Activated CD8-positive, alpha-beta memory T cell treated with anti-CD3 and anti-CD28 coated beads for 1 hour (primary cell): ENCODE measurements at places on chromosomes 2 and 18.
A peak's percentile ranks its signal among the peaks of the same experiment; 100 is the strongest.

GRCh38 chr2:43521568-43521967 is 74.3 kb downstream of the THADA start:
- DNase-seq = no peak

GRCh38 chr2:107088156-107088555 is 202.2 kb upstream of the ST6GAL2 start:
- DNase-seq = no peak

DNA sequence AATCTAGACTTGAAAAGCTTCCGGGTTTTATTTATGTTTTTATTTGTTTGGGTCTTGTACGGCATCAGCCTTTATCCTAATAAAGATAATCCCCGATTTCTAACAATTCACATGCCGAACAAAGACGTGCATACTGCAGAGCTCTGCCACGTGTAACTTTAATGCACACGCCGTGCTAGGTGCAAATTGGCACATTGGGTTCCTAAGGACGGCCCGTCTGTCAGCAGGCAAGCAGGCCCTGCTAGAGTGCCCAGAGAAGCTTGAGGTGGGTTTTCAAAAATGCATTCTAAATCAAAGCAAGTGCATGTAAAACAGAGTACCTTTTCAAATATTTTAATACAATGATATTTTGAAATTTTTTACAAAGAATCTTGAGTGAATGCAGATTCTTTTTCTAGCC is 806.4 kb upstream of the POU3F3 start:
- no peak for DNase-seq

DNA sequence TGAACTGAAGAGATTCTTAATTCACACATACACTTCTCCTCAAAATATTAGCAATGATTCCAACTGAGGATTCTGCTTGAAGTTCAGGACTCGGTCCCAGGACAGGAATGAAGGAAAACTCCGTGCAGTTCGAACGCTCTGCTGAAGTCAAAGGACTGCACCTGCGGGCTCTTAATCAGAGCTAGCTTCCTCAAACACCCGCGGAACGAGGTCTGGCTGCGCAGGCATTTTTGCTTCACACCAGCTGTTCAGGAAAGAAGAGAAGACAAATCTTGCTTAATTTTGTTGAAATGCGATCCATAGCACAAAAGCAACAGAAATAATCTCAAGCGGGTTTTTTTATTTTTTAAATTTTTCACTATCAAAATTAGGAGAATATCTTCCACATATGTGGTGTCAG is 175.6 kb downstream of the LAMA1 start:
- no peak for DNase-seq

- DNase-seq = no peak
These were observed 32.2 kb downstream of the THADA start for GRCh38 chr2:43563679-43564078.

- no peak for DNase-seq
These were observed 106.5 kb downstream of the CDH19 start for GRCh38 chr18:66497351-66497750.

GRCh38 chr2:216802516-216803215 is 57.2 kb downstream of the TNP1 start:
- DNase-seq = no peak

DNA sequence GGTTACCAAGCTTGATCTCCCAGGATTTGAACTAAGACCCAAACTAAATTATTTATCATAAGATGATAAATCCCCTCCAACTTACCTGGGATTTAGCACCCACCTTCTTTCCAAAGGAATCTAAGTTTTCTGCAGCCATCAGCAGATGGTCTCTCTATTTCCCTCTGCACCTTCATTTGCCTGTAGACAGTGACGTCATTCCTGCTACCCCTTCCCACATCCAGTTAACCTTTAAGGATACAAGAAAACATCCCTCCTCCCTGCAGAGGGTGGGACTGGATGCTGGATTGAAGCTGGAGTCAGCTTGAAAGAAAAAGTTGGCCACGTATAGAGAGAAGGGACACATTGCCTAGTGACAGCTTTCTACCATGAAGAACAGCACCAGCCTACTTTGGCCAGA is 3.7 kb upstream of the DNER start:
- DNase-seq = no peak

DNA sequence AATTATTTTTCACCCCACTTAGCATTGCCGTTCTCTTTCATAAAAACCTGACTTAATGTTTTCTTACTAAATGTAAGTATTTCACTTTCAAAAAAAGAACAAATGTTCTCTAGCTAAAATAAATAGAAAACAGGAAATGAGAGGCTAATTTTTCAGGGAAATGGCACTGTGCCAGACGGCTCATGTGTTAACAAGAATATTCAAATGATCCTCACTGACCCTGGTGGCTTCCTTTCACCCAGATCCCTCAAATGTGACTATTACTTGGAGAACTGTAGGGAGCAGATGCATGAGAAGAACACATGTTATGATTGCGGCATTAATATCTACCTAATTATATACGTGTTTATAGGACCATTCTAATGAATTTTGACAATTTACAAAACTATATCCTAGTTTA is 827.7 kb downstream of the SOCS6 start:
- DNase-seq = no peak

DNA sequence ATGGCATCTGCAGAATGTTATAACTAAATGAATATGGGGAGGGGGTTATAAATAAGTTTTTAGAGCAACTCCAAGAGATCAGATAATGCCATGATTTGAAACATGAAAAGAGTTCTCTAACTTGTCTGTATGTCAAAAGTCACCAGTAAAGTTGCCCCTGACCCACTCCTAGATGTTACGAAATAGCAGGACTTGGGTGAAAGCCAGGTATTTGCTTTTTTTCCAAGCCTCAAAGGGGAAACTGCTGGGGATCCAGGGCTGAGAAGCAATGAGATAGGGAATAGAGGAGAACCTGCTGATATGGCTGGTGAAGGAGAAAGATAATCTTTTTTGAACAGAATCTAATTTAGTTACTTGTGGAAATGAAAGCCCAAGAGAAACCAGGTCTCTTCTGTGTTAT is 191.5 kb upstream of the CDH20 start:
- DNase-seq = no peak

DNA sequence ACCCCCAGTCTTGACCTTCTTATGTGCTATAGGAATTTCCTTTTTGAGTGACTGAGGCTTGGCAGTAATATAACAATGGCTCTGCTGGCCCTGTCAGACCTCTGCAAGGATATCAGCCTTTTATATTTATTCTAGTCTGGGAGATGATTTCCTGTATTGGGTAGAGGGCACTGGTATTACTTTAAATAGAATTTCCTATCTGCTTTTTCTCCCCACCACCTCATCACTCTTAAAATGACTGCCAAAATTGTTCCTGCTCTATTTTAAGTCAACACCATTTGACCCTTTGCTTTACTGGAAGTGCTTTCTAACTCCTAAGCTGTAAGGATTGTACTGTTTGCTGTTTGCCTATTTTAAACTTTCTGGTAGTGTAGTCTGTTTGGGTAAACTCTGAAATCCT is 658.4 kb upstream of the FSHR start:
- no peak for DNase-seq

GRCh38 chr2:25215948-25216679 is 47.7 kb upstream of the POMC start:
- DNase-seq = peak; percentile 81

- no peak for DNase-seq
These were observed at the start of gene WIPF1 for GRCh38 chr2:174597345-174598047. WIPF1 (minus strand) TSS chr2:174597804; CDS start chr2:174585573, 12,231 bp downstream.
